ENCODE measurements at places on chromosomes 4 and X. TPM values are rescaled to one million over a fixed set of nuclear protein-coding genes. Genes with fewer than 3 reads are reported as not detected.

DNA sequence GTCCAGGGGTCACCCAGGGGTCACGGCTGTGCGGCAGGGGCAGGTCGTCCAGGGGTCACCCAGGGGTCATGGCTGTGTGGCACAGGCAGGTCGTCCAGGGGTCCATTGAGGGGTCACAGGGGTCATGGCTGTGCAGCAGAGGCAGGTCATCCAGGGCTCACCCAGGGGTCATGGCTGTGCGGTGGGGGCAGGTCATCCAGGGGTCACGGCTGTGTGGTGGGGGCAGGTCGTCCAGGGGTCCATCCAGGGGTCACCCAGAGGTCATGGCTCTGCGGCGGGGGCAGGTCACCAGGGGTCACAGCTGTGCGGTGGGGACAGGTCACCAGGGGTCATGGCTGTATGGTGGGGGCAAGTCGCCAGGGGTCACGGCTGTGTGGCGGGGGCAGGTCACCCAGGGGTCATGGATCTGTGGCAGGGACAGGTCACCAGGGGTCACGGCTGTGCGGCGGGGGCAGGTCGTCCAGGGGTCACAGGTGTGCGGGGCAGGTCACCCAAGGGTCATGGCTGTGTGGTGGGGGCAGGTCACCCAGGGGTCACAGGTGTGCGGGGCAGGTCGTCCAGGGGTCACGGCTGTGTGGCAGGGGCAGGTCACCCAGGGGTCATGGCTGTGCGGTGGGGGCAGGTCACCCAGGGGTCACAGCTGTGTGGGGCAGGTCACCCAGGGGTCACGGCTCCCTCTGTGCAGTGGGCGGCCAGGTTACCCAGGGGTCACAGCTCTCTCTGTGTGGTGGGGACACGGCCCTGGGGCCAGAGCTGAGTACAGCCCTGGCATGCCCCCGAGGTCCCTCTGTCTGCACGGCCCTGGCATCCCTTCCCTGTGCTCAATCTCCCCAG lies 16.0 kb downstream of the ATP5ME start:
- no peak for DNase-seq

Gene FGFR3
- total RNA-seq, result 2.5 TPM

- DNase-seq, result no peak
Observed at GRCh38 chr4:47974566-47974965, 41.9 kb downstream of the CNGA1 start.

- no peak for DNase-seq
Observed at GRCh38 chrX:118373538-118373937, 27.6 kb downstream of the WDR44 start.

- peak; percentile 30 for DNase-seq
Observed at GRCh38 chr4:24473309-24473721, 111.0 kb downstream of the DHX15 start.
